Activated T-helper 1 cell treated with Interleukin-2 at 50 U/mL for 16 hours (primary cell): ENCODE measurements at places on chromosomes 1 and 21.
A peak's percentile ranks its signal among the peaks of the same experiment; 100 is the strongest.

DNA sequence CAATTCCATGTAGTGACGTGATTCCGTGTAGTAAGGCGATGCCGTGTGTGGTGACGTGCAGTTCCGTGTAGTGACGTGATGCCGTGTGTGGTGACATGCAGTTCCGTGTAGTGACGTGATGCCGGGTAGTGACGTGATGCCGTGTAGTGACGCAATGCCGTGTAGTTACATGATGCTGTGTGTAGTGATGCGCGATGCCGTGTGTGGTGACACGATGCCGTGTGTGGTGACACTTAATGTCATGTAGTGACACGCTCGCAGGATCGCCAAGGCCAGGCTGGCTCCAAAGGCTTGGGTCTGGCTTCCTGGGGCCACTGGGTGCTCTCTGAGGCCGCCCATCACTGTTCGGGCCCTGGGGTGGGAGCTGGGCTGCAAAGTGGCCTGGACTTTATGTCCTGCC lies 14.2 kb downstream of the COL18A1 start:
- DNase-seq = no peak

- DNase-seq = peak; percentile 30
Observed at GRCh38 chr1:51518586-51519047, 449 bp downstream of the EPS15 start.

- no peak for DNase-seq
Observed at GRCh38 chr1:60791226-60791625, 291.1 kb upstream of the NFIA start.

GRCh38 chr1:5941671-5942070 lies 50.6 kb downstream of the NPHP4 start:
- no peak for DNase-seq

DNA sequence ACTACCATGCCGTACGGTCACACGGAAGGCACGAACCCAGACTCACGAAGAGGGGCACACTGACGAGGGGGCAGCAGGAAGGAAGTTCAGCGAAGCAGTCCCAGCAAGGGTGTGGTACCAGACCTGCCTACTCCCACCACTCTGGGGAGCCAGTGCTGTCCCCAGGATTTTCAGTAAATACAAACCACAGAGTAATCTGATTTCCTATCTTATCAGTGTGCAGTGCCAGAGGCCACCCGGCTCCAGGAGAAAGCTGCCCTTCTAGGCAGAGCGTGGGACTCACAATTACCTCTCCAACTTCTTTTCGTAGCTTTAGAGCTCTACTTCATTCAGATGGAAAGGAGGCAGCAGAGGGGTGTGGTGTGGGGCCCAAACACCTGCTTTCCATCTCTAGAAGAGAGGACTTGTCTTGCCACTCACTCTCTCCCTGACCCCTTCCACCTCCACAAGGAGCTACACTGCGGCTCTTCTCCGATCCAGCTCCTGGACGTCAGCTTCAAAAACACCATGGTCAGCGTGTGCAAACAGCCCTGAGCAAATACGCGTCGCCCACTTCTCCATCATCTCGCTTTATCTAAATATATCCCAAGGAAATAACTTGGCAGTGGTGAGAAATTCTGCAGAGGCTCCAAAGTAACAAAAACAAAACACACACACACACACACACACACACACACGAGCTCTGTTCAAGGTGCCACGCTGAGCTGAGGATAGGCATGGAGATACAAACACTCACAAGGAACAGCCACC lies 98.5 kb downstream of the MRPL37 start:
- no peak for DNase-seq

GRCh38 chr1:240254778-240255291 lies 163.2 kb downstream of the FMN2 start:
- no peak for DNase-seq

DNA sequence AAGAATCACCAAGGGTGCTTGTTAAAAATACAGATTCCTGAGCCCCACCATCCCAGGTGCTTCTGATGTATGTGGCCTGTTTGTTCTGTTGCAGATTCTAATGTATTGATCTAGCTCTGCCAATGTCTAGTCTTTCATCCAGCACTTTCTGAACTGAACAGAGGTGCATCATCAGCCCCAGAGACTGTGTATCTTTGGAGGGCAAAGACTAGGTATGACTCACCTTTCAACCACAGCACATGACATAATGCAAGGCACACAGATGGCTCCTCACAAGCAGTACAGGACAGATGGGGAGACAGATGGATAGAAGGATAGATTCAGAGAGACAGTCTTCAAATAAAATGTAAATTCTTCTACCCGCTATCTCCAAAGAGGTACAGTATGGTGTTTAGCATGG lies 32.3 kb downstream of the CD58 start:
- no peak for DNase-seq

DNA sequence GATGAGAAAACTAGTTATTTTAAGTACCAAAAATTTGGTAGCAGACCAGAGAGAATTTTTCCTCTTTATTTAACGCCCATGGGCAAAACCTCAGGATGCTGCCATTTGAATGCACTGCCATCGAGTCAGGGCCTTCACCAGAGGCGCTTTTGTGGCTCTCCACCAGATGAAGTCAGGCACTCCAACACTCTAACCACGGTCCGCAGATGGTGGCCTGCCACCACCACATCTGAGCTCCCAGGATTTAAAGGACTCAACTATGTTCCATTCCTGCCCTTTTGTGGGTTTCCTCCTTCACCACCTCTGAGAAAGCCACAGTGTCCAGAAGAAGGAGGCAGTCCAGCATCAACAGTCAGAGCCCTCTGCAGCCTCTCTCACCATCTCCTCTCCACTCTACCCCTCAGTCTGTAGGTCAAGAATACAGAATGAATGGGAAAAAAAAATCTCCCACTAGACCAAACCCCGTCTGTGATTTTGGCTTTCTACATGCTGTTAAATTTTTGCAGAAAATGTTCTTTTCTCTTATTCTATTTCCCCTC lies 647.4 kb downstream of the USP25 start:
- DNase-seq = no peak

DNA sequence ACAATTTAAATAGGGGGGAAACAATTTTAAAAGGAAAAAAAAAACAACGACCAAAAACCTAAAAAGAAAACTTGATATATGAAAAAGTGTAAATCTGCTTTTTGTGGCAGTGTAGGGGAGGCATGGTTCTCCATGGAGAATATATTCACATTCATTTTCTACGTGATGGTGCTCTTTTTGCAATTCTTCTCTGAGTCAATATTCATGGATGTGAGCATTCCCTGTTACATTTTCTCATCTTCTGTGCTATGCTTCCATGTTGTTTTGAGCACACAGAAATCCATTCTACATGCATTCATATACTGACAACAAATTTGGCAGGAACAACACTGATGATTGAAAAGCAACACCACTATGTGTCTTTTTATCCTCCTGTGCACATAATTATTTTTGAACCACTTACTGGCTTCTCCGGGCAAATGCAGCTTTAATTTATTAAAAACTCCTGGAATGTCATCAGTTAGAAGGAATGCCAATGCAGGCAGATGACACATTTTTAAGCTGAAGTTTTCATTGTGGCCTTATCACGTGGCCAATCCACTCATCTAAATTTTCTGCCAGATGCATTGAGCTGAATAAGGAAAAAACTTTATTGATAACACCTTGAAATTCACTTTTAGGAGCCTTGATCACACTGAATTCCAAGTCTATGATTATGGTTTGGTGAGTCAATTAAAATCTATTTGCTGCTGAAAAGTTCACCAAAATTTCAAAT lies 590.6 kb downstream of the NUF2 start:
- DNase-seq = no peak

DNA sequence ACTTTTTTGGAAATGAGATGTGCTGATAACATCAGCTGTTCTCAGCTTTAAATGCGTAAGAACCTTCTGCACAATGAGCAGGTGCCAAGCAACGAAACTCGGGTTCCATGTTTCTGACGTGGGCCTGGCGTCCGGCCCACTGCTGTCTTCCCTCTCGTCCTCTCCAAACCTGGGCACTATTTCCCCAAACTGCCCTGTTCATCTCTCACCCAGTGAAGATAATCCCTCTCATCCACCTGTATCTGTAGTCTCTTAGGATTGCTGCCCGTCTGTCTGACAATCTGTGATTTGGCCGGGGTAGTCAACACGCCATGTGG lies 50.1 kb upstream of the CNTN2 start:
- DNase-seq = no peak

DNA sequence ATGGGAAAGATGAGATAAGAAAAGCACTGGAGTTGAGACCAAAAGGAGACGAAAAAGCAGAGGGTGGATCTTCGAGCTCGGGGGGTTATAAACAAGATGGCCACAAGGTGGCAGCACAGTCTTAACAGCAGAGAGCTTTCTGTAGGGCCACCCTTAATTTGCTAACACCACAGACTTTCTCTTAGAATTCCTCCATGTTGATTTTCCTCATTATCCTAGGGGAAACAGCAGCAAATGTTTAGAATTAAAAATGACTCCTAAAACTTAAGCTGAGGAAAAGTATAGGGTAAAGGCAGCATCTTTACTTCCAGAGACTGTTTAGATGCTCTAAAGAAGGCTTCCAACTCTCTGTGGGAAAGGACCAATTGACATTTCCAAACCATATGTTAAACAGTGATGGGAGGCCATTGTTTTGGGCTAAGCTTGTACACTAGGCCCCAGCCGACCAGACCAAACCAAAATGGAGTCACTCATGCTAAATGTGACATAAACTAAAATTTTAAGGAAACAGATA lies 2.5 kb upstream of the APOBEC4 start:
- peak; percentile 51 for DNase-seq

DNA sequence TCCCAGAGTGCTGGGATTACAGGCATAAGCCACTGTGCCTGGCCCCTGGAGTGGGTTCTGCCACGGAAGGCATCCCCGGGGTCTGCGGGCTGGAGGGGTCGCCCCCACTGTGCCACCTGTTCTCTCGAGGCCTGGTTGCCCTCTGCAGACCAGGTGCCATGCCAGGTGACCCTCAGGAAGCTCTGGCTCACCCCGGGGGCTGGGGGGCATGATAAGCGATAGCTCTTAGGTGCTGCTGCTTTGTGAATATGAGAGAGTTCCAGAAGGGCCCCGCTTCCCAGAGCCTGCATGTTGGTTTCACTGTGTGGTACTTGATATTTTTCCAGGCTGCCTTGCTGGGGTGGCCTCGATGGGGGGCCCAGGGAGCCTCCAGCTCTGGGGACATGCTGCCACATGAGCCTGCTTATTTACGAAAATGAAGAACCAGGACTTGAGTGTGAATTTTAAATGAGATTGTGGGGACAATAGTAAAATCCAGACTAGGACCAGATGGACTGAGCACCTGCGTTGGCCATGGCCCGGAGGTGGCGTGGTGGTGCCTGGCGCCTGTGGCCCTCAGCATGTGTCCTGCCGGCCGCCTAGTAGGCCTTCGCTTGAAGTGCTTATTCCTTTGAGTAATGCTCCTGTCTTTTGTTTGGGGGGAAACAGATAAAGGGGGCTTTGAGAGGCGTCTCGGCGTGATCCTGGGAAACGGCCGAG lies 7.3 kb downstream of the SKI start:
- no peak for DNase-seq

DNA sequence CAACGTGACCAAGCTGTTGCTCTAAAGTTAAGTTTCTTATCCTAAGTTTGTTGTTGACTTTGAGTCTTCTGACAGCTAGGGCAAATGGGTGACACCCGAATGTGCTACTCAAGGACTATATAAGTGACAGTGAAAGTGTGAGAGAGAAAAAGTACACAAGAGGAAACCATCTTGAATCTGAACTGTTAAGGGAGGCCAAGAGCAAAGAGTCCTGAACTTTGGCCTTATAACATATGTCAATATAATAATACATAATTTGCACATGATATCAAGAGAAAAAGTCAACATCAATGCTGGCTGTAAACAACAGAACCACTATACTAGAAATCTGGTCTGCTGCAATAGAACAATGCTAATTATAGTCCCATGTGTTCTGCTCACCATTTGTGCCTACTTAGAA lies 29.5 kb downstream of the SYNJ1 start:
- DNase-seq = no peak

DNA sequence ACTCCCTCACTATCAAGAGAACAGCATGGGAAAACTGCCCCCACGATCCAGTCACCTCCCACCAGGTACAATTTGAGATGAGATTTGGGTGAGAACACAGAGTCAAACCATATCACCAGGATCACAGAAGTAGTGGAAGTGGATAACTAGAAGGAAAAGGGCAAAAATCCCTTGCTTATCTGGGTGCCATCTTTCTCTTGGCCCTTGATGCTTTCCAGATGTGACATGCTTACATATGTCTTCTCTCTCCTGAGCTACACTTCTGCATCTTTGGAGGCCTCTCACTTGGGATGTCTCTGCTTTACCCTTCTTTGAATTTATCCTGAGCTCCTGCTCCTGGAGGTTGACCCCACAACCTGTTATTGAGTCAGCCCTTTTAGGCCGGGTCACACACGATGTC lies 57.6 kb upstream of the APOBEC4 start:
- DNase-seq = no peak

DNA sequence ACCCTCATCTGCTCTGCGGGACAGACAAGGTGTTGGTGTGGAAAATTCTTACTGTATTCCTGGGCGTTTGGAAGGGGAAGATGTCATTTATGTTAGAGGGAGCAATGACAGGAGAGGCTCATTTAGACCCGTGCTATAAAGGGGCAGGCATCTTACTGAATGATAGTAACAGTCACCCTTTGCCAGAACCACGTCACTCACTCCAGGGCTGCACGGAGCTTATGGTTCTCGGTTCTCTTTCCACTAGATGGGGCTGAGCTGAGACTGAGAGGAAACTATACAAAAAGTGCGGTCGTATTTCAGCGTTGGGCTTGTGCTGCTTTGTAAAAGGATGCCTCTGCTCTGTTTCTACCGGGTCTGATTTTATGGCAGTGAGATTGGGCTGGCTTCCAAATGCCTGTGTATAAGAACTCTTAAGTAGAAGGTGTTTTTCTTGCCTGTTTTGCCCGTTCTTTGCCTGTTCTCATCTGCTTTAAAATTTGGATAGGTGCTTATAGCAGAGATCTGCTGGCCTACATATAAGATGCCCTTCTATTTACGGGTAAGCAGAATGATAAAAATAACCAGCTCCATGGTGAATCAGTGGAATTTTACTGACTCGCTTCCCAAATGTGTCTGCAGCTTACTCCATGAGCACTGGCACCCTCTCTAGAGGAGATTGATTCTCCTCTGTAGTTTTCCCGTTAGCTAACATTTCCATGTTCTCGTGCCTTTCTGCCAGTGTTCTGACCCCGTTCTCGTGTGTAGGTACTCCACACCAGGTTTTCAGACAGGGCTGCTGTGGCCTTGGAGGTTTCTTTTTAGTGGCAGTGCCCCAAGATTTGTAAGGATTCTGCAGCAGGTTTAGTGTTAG lies 55.9 kb downstream of the MRPS6 start:
- DNase-seq = peak; percentile 32

DNA sequence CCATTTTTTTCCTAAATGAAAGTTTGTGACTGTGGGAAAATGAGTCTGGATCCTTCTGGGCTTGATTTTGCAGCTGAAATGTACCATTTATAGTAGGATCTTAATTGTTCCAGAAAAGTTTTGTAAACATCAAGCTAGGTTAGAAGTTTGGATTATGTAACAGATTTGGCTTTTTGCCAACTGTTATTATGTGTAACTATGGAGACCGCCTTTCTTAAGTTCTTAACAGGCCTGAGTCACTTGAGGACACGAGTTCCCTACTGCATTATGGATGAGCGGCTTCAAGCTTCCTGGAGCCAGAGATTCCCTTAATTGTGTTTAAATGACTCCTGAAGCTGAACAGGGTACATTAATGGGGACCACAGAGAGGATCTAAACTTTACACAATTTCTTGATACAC lies 22.2 kb downstream of the SLC25A33 start:
- DNase-seq = no peak

- no peak for DNase-seq
Observed at GRCh38 chr1:180560868-180561600, 2.3 kb downstream of the OVAAL start.
